ENCODE measurements at places on chromosomes 13 and 19. TPM values are rescaled to one million over a fixed set of nuclear protein-coding genes. Genes with fewer than 3 reads are reported as not detected.

GRCh38 chr19:19643158-19644053 lies at the start of gene GMIP:
Gene GMIP, minus strand, starts transcription at chr19:19643657. Its CDS starts 128 bp downstream, at chr19:19643529.
- peaks cover 17% of the 10 kb centered on the region for H3K36me3 ChIP-seq
- H3K4me1 ChIP-seq: peaks cover 12% of the 10 kb centered on the region
- H3K27ac ChIP-seq: peak within 1 kb of the TSS; percentile 98

DNA sequence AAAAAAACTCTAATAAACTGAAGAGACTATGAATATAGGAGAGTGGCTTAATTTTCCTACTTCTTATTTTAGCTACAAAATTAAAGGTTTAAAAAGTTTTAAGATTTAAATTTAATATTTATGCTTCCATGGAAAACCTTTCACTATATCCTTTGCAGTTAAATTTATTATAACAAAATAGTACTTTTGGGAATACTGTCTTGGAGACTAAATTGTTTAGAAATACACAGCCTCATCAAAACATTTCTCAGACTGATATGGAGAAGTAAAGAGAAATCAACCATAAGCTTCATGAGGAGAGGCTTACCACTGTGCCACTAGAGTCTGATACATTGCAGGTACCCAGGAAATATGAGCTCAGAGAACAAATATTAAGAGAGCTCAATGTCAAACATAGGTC lies 436.5 kb downstream of the KCTD12 start:
- peaks cover 4% of the 10 kb centered on the region for H3K27me3 ChIP-seq
- H3K4me3 ChIP-seq: no peak overlapping the region
- DNase-seq: no peak
- peaks cover 2% of the 10 kb centered on the region for H3K36me3 ChIP-seq
- no peaks in the 10 kb centered on the region for H3K4me1 ChIP-seq

The RASIP1 gene
- total RNA-seq: 0.17 TPM

DNA sequence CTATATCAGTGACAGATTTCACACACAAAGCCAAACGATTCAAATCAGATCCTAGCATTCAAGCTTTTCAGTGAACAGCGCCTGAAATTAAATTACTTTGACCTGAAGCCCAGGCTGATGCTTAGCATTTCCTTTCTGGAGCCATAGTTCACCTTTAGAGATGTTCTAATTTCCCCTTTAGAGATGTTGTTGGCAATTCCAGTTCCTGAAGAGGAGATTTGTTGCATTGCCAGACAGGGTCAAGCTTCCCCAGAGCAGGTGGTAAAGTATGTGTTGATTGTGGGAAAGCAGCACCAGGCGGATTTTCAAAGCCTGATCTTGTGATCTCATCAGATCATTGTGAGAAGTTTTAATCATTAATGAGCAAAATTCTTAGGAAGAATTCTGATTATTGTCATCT lies 609.8 kb upstream of the KLF12 start:
- no peaks in the 10 kb centered on the region for H3K36me3 ChIP-seq
- no peaks in the 10 kb centered on the region for H3K4me1 ChIP-seq
- no peak overlapping the region for H3K4me3 ChIP-seq
- DNase-seq: no peak
- no peaks in the 10 kb centered on the region for H3K27me3 ChIP-seq

DNA sequence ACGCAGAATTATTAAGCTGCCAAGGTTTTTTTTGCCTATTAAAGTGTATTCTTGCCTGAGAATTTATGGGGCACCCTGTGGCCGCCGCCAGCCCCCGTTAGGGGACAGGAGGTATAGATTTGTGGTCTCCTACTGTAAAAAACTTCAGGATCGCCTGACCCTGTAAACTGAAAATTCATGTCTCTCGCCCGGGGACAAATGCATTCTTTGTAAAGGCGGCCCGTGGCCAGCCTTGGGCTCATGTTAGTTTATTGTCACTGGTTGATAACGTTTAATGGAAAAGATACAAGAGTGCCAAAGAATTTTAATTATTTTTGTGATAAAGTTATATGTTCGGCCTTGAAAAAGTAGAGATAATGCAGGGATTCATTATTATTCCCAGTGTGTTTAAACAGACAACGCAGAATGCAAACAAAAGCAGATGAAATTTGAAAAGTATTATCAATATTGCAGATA lies 141.7 kb downstream of the URI1 start:
- H3K27ac ChIP-seq: no peak overlapping the region
- H3K4me1 ChIP-seq: peaks cover 2% of the 10 kb centered on the region
- no peak overlapping the region for H3K4me3 ChIP-seq
- peaks cover 1% of the 10 kb centered on the region for H3K27me3 ChIP-seq

GRCh38 chr19:17942582-17943273 lies 9.9 kb downstream of the CCDC124 start:
- H3K4me3 ChIP-seq: no peak overlapping the region
- no peak for DNase-seq
- H3K4me1 ChIP-seq: peaks cover 15% of the 10 kb centered on the region
- no peaks in the 10 kb centered on the region for H3K27me3 ChIP-seq

The ZNF549 gene
- total RNA-seq: 1.8 TPM

The HIF3A gene
- not detected for total RNA-seq

- no peaks in the 10 kb centered on the region for H3K27me3 ChIP-seq
- H3K4me3 ChIP-seq: no peak overlapping the region
- H3K36me3 ChIP-seq: no peaks in the 10 kb centered on the region
- H3K27ac ChIP-seq: no peak overlapping the region
- no peak for DNase-seq
Measured at GRCh38 chr13:63201493-63201892, 1785.8 kb upstream of the PCDH20 start.

DNA sequence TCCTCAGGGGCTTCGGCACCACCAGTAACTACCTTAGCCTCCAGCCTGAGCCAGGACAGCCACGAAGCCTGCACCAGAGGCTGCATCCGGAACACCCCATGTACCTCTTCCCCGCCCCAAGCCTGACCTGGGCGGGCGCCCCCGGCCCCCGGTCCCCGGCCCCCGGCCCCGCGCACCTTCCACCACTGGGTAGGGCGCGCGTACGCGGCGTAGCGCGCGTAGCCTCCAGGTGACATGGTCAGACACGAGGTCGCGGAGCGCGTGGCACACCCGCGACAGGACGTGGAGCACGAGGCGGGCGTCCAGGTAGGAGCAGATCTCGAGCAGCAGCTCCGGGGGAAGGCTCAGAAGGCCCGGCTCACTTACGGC lies 450 bp downstream of the FBXW9 start:
- H3K27ac ChIP-seq: no peak overlapping the region
- no peaks in the 10 kb centered on the region for H3K27me3 ChIP-seq
- H3K4me1 ChIP-seq: peaks cover 11% of the 10 kb centered on the region
- no peak for DNase-seq
- peak overlapping the region; percentile 91 for H3K4me3 ChIP-seq
- peaks cover 10% of the 10 kb centered on the region for H3K36me3 ChIP-seq
